ENCODE measurements at places on chromosomes 6 and 20.
A peak's percentile ranks its signal among the peaks of the same experiment; 100 is the strongest.

GRCh38 chr20:19907326-19908056 lies 109.7 kb upstream of the NAA20 start:
- no peak for DNase-seq

DNA sequence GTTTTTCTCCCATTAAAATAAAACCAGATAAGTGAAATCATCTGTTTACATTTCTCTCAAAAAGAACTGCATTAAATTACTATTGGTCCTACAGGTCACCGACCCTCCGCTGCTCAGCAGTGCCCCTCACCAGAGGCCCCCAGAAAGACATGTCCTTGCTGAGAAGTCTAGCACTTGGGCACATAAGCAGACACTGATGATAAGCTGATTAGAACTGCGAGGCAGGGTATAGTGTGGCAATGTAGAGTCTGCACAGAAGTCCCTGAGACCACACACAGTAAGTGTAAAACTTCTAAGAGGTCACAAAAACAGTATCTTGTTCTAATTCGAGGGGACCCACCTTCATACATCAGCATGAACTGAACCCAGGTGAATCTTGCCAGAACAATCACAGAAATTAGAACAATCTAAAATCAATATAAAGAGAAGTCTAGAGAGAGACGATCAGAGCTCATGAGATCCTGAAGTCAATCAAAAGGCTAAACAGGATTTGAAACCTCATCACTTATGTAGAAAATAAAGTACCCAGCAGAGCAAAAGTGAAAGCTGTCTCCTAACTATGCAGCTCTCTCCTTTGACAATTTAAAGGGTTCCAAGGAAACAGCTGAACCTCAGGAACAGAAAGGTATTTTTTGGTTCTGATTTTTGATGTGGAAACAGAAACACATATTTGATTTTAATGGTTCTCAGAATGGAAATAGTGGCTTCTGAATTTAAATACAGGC lies 182.9 kb downstream of the PTPRT start:
- DNase-seq, result no peak

GRCh38 chr20:48797275-48797825 lies 30.4 kb downstream of the PREX1 start:
- DNase-seq, result no peak

- no peak for DNase-seq
These were observed 80.7 kb downstream of the CARMIL1 start for GRCh38 chr6:25359891-25360290.

- DNase-seq, result peak; percentile 22
These were observed 6.1 kb downstream of the PLAGL2 start for GRCh38 chr20:32201296-32201976.

DNA sequence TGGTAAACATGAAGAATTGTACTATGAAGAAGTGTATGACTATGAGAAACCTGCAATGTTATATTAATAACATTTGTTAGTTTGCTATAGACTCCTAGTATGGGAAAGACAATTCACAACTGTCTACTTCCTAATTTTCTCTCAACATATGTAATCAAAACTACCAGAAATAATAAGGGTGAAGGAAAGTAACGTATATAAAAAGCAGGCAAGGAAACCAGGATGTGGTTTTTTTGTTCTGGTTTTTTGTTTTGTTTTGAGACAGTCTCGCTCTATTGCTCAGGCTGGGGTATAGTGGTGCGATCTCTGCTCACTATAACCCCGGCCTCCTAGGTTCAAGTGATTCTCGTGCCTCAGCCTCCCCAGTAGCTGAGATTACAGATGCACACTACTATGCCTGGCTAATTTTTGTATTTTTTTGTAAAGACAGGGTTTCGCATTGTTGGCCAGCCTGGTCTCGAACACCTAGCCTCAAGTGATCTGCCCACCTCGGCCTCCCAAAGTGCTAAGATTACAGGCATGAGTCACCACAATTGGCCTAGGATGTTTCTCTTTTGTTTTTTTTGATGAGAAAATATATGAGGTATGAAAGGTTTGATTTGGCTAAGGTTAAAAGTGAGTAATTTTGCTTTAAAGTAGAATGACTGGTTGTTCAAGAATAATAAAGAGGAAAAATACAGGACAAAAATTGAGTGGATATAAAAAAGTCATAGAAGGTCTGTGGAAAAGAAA lies 83.1 kb downstream of the PTCHD4 start:
- DNase-seq, result no peak

DNA sequence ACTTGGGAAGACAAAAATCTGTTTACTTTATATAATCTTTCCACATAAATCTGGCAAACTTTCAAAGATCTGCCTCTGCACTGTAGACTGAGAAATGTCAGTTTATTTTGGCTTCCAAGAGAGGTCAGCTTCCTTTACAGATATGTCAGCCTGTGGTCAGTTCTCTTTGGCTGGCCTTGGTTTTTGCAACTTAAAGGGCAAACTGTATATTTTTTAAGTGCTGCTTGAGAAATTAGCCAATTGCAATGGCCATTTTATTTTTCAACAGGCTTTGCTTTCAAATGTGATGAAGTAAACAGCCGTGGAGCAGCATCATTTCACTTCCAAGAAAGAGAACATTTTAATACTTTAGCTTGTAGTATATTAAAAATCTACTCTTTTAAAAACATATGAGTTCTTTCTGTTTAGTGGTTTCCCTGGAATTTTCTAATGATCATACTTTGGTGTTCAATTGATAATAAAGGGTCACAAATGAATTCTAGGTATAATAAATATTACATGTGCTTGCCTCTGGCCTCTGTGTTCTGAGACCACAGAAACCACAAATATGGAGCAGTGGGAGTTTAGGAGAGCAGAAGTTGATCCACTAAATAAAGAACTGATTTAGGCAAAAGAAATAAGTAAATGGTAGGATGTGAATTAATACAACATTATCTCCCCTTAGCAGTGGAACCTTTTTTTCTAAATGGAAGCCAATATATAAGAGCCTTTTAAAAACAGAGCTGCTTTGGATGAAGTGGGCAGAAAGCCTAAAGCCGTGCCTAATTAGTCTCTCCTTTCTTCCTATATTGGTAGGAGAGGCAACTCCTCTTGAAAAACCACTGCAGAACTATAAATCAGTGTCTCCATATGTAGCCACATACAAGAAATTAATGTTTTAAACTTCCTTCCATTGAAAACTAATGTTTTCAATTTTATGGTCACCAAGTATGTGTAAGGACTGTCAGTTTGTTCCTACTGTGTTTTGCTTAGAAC lies 16.2 kb downstream of the ADGRB3 start:
- DNase-seq, result peak; percentile 59

DNA sequence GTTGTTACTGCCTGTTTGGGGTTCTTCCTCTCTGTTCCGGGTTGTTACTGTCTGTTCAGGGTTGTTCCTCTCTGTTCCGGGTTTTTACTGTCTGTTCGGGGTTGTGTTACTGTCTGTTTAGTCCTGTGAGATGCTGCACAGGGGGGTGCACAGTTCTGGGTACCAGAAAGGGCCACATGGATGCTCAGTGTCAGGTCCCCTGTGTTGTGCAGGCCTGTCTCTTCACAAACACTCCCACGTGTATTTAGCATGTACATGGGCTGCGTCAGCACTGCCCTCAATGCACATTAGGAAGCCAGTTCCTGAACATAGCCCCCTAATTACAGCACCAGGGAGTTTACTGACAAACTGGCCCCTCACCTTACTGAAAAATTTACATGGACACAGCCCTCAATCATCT lies 118.5 kb downstream of the DLL1 start:
- DNase-seq, result no peak

DNA sequence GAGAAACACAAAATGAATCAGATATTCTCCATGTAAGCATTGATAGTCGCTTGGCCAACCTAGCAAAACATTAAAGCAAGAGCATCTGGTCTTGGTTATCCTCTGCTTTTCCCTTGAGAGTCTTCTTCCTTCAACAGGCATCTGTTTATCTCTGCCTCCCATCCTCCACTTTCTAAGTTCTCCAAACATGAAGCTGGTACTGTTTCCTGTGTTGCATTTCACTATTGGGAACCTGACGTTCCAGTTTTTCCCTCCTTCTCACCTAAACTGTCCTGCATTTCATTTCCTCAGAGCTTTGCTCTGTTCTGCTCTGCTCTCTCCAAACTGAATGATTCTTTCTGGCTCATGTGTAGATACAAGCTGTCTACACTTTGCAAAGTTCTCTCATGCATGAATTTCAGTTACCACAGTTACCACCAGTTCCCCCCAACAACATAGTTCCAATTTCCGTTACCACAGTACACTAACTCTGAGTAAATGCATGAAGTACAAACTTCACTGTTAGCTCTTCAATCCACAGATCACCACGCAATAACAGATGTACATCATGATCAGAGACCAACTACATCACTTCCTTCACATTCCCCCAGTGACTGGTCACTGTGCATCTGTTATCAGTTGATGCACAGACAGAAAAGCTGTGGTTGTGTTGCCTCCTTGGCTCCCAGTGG lies 86.7 kb upstream of the F13A1 start:
- DNase-seq, result peak; percentile 71

DNA sequence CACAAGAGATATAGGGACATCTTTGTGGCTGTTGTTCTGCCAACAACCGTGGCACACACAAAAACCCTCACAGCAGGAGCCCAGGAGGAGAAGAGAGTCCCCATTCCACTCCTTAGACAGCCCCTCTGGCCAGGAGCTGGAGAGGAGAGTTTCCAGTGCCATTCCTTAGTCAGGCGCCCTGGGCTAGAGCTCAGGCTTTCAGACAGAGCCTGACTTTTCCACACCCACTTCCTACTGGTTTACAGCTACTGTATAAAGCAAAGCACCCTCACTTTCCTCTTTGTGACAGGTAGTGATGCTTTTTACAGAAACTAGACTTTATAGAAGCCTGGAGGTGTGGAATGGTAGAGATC lies 145.9 kb downstream of the SYCP2 start:
- DNase-seq, result no peak

GRCh38 chr20:40457404-40457803 lies 231.6 kb downstream of the MAFB start:
- DNase-seq, result no peak

Data from fibroblast of skin of right quadriceps (primary cell).